Common myeloid progenitor, CD34-positive (primary cell): ENCODE measurements at places on chromosomes 3 and 15.

GRCh38 chr3:116423945-116424344 is 21.3 kb downstream of the LSAMP start:
- DNase-seq, result no peak

- no peak for DNase-seq
Observed at GRCh38 chr3:16666206-16666605, 61.0 kb upstream of the DAZL start.

DNA sequence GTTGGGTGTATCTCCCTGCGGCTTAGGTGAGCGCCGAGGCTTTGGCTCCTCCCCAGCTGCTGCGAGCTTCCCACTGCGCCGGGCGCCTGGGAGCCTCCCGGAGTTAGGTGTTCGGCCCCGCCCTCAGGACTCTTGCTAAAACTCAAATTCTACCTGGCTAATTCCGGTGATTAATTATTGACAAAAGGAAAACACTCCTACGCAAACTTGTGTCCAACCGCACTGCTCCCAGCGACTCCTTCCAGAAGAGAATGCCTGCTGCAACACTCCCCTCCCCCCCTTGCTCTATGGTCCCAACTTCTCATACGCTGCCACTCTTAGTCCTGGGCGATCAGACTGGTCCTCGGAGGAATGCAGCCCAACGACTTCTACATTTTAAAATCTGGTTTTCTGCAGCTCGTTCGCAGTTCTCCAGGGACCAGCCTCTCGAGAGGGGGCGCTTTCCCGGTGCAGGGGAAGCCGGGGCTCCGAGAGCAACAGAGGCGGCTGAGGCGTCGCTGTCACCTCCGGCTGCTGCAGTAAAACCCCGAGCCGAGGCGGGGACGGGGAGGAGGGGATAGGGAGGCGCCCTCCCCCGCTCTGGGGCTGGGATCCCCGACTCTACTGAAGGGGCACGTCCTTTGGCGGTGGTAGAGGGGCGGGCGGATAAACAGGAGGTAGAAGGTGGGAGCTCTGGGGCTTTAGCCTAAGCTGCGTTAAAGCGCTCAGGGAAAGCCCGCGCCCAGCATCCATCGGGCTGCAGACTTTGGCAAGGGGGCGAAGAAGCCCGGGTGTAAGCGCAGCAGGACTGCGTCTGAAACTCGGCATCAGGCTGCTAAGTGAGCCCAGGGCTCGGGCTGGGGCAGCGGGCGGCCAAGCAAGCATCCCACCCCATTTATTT is at the start of gene SPTSSB:
Gene SPTSSB (minus strand): TSS at position 77 of the 880 bp plus-strand sequence. CDS start 25,194 bp downstream, outside the sequence.
- peak; percentile 55 for DNase-seq

DNA sequence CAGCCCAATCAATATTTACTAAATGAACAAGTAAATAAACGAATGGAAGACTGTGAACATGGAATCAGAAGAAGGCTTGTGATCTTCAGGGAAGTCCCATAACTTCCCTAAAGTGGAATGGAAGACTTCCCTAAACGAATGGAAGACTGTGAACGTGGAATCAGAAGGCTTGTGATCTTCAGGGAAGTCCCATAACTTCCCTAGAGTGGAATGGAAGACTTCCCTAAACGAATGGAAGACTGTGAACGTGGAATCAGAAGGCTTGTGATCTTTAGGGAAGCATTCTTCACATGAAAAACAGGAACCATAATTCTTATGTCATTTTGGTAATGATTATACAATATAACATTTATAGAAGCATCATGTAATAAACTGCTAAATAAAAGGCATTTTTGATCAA is 38.8 kb downstream of the EOGT start:
- no peak for DNase-seq

DNA sequence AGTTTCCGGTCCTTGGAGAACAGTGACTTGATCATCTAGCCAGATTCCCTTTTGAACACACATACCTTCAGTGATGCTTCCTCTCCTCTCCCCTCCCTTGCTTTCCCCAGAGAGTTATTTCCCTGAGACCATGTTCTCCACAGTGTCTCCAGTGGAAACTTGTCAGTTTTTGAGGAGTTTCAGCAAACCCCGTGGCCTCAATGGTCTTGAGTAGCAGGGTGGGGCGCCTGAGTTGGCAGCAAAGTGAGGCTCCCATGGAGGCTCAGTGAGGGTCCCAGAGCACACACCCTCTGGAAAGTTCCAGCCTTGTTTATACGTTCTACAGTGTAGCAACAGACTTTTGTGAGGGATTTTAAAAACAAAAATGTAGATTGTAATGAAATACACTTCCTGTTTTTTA is 135.1 kb downstream of the LRRC28 start:
- DNase-seq, result no peak

DNA sequence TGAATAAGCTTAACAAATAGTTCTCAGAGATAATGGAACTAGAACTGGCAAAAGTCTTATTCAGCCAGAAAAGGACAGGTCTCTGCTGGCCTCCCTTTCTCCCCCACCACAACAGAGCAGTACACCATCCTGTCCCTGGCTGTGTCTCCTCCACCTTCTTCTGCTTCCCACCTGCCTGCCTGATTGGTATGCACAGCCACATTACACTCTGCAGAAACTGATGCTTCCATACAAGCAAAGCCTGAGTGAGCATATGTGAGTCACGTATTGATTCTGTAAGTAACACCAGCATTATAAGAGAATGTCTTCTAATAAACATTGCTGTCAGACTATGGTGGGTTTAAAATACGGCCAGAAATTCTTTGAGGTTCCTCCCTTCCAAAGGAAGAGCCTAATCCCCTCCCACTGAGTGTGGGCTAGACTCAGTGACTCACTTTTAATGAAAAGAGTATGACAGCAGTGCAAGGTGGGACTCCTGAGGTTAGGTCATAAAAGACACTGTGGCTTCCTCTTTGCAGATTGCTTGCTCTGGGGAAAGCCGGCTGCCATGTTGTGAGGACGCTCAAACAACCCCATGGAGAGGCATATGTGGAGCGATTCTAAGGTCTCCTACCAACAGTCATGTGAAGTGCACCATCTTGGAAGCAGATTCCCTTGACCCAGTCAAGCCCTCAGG is 44.4 kb downstream of the ANXA2 start:
- DNase-seq, result no peak

DNA sequence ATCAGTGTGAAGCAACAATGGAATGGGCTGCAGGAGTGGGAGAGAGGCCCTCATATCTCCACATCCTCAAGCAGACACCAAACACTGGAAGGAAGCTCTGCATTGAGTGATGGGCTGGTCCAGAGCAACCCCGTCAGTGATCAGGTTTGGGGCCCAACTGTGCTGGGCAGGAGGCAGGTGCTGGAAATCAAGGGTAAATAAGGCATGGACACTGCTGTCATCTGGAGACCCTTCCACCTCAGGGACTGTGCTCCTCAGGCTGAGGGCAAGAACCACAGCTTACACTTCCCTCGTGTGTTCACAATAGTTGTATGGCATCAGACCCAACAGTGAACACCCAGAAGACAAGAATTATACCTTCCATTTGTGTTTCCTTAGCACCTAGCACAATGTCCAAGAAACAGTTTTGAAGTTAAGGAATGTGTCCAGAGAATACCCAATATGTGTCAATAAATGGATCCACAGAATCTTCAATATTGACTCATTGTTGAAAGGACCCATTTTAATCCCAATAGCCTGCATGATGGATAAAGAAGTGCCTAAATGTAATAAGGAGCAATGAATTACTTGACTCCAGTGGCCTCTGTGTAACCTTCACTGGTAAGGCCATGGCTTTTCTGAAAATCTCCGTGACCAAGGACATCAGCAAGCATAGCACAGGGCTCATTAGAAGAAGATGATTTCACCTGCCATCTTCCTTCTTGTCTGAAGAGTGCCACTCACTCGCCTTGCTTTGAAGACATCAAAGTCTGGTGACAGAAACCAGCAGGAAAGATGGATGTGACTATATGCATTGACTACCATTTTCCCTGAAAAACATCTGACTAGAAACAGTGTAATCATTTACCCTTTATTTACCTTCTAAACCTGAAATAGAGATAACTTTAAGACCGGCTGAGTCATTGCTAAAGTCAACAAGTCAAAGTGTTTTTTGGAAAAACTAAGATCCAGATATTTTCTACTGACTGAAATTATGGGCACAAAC is 7.0 kb upstream of the AHSG start:
- no peak for DNase-seq
